ENCODE measurements at places on chromosomes 2 and 18.
A peak's percentile ranks its signal among the peaks of the same experiment; 100 is the strongest.

DNA sequence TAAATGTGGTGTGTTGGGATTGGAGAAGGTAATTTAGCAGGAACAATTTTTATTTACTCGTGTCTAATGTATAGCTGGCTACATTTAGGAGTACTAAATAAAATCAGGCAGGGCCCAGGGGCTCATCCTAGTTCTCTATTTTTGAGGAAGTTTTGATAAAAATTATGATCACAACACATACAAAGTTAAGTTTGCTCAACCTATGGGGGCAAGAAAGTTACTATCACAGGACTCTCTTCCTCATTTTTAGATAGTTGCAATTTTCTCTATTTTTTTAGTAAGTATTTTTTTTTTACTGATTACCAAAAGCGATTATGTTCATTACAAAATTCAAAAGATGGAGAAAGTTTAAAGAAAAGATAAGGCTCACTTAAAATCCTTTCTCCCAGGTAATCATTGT lies 60.0 kb upstream of the RPE start:
- DNase-seq: no peak

GRCh38 chr2:103289105-103289725 lies 527.4 kb downstream of the TMEM182 start:
- DNase-seq: no peak

- DNase-seq: no peak
Observed at GRCh38 chr2:220162320-220162719, 534.9 kb downstream of the SLC4A3 start.

DNA sequence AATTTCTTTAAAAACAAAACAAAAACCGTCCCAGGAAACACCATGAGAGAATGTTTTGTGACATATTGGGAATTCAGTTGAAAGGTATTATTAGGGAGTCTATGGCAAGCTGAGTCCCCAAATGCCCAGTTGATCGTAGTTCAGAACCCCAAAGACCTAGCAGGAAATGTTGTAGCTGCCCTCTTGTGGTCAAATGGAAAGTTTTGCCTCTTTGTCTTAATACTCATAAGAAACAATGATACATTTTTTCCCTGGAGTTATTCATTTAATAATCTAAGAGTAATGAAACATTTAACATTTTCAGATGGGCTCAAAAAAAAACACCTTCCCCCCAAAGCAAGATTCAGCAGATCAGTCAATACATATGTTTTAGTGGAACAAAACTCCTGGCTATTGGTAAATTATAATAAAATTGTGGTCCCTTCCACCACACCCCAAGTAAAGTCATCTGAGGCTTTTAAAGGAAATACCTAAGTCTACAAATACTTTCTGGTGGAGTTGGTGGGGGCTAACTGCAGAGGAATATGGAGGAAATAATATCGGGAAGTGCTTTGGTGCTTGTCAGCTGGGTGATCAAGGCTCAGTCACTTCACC lies 37.8 kb upstream of the EFEMP1 start:
- DNase-seq: no peak

- DNase-seq: no peak
Observed at GRCh38 chr18:10525371-10525691, 496 bp upstream of the NAPG start.

- DNase-seq: no peak
Observed at GRCh38 chr2:43406651-43407279, 180.4 kb upstream of the ZFP36L2 start.

DNA sequence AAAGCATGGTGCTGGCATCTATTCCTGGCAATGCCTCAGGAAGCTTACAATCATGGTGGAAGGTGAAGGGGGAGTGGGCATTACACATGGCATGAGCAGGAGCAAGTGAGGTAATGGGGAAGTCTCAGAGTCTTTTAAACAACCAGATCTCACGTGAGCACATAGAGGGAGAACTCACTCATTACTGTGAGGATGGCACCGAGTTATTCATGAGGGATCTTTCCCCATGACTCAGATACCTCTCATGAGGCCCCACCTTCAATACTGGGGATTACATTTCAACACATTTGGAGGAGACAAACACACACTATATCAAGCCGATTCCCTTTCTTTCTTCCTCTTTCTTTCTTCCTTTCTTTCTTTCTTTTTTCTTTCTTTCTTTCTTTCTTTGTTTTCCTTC lies 47.9 kb upstream of the FANCL start:
- DNase-seq: no peak

GRCh38 chr2:46701152-46701551 lies 214.5 kb downstream of the MCFD2 start:
- DNase-seq: no peak

- no peak for DNase-seq
Observed at GRCh38 chr2:109342256-109342850, 213.3 kb downstream of the SH3RF3 start.

GRCh38 chr2:216149741-216150140 lies 40.6 kb downstream of the XRCC5 start:
- DNase-seq: no peak

DNA sequence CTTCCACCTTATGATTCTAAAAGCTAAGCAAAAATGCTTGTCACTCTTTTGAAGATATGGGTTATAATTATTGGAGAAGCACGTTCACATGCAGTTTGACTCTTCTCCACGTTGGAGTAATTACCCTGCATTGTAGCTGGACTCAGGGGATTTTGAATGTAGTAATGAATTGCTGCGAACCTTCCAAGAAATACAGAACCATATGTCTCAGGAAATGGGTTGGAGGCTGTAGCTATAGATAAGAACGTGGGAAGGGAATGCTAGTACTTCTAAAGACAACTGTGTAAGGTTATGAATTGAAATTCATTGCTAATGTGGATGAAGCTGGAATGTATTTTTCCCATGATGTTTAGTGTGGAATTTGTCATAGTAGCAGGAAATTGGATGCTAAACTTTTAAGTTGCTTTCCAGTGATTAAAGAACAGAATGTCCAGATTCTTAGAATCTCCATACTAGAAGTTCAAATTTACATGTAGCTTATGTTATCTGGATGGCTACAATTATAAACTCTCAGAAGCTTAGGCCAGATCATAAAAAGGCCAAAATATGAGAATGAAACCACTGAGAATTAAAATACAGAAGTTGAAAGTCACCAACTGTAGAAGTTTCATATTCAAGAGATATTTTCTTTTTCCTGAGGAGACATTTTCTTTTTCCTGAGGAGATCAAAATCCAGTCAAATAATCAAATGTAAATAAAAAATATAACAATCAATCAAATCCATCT lies 27.3 kb upstream of the SPOPL start:
- no peak for DNase-seq

- no peak for DNase-seq
Observed at GRCh38 chr2:48122166-48122565, 215.9 kb upstream of the FBXO11 start.

DNA sequence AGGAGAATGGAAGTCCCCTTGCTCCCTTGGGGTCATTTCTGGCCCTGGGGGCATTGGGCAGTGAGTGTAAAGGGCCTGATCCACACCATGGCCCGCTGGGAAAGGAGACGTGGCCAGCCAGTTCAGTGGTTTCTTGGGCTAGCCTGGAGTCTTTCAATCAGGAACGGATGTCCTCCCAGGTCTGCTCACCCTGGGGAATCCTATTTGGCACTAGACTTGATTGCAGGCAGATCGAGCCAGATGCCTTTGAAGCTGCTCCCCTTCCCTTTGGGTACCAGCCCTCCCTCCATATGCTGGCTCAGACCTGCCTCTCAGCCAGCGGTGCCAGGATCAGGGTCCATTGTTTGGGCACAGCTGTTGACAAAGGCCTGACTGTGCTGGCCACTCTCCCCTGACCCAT lies 11.0 kb downstream of the FBLN7 start:
- no peak for DNase-seq

DNA sequence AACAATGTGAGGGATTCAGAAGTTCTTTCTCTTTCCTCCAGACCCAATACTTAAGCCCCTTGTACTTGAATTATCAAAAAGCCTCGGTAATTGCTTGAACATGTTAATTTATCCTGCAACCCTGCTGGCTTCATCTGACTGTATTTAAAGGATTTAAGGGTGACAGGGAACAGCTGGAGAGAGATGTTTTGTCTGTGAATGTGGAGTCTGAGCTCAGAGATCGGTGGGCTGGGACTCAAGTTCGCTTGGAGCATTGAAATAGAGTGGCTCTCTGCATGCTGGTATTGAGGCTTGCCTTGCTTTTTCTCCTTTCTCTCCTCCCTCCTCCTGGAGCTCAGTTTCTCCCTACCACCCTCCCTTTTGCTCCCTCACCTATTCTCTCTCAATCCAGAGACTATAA lies 73.6 kb downstream of the BOD1L2 start:
- no peak for DNase-seq

- DNase-seq: peak; percentile 28
Observed at GRCh38 chr18:24734058-24734457, 273.6 kb downstream of the HRH4 start.

GRCh38 chr2:218975060-218975777 lies 9.8 kb downstream of the FEV start:
- no peak for DNase-seq

DNA sequence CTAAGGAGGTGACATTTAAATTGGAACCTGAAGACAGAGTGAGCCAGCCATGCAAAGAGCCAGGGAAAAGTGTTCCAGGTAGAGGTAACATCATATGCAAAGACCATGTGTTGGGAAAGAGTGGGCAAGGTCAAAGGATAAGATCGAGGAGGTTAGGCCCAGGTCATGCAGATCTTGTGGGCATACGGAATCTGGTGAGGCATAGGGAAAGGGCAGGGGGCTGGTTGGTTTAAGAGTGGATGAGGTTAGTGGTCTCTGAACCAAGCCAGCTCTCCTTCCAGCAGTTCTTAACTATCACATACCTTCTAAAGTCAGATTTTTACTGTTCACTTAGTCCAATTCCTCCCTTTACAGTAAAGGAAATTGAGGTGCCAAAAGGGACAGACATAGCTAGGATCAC lies 3.0 kb downstream of the ANKRD53 start:
- no peak for DNase-seq

GRCh38 chr2:189165656-189166380 lies 13.7 kb downstream of the COL5A2 start:
- DNase-seq: no peak

- no peak for DNase-seq
Observed at GRCh38 chr2:44707945-44708660, 233.4 kb upstream of the SIX3 start.
